Activated naive CD4-positive, alpha-beta T cell treated with anti-CD3 and anti-CD28 coated beads, Interleukin-2, amount 10 ng/mL, durations not matched to agents 7 days and 5 days (primary cell): ENCODE measurements at places on chromosomes 5 and 9.
A peak's percentile ranks its signal among the peaks of the same experiment; 100 is the strongest.

DNA sequence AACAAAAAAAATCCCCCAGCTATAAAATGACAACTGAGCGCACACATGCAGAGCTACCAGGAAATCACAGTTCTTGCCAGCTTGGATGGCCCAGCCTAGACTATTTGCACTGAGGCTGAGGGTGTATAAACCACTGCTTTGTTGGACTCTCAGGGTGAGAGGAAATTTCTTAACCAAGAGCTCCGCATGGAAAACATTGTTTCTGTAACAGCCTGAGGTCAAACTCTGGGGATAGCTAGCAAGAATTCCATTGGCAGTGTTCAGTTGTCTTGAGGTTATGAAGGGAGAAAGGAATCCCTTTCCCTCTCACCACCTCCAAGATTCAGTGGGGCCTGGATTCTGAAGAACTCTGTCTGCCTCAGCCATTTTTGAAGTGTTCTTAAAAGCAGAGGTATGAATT is 360.0 kb downstream of the OSTF1 start:
- DNase-seq: no peak

GRCh38 chr5:25060575-25060974 is 415.8 kb upstream of the CDH10 start:
- DNase-seq: no peak

DNA sequence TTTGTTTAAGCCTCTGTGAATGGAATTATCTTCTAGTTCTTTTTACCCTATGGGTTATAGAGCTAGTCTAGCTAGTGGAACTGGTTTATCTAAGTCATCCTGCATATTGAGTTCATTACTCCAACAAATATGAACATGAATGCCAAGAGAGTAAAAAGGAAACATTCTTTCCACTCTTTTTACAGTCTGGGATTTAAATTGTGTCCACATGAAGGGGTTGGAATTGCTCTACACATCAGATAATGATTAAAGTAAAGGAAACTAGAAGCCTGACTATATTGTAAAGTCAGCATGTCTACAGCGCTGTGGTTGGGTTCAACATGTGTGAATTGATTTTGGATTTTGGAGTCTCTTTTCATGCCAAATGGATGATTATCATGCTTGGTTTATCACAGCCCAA is 173.1 kb downstream of the CCDC171 start:
- no peak for DNase-seq

- no peak for DNase-seq
Measured at GRCh38 chr9:128056086-128056485, 11.0 kb downstream of the NAIF1 start.

DNA sequence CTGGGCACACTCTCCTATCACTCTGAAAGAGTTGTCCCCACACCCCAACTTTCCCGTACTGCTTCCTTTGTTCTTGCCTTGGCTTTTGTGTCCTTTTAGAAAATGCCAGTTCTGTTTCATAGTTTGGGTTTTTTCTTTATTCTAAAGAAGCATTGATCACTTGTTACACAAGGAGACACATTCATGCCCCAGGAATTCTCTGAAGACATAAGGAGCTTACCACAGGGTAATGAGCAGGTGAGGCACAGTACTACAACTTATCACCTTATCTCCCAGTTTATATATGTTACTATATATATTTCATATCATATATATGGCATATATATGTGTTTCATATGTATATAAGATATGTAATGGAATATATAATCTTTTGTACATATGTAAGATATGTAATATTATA is 6.5 kb upstream of the SSBP2 start:
- no peak for DNase-seq

DNA sequence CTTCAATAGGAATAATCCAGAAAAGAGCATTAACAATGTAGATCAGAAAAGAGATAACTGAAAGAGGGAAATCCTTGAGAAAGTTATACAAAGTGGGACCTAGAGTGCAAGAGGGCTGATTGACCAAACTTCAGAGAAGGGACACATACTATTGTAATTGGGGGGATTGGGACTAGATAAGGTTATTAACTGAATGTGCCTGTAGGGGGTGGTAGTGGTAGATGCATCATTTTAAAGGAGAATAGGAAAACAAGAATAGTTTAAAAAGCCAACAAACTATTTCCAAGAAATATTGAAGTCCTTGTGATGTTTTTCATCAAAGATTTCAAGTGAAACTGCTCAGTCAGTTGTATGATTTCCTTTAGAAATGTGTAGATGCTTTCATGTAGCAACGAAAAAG is 468.5 kb downstream of the TAF11L14 start:
- DNase-seq: no peak

DNA sequence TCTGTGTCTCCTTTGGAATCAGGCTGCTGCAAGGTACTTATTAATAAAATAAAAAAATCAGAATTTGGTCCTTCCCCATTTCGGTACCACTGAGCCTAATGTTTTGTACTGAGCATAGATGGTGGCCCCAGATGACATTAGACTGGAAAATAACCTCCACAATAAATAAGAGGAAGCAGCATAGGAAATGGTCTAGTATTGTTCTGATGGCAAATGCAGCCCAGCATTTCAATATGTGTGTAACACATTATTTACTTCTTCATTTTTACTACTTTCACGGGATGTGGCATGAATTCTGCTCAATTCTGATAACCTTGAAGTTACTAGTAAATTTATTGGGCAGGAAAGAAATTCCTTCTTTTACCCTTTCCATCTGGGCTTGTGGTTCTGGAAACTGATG is 295.6 kb downstream of the ADGRV1 start:
- no peak for DNase-seq

GRCh38 chr9:107127608-107128007 is 155.5 kb upstream of the RAD23B start:
- DNase-seq: no peak

DNA sequence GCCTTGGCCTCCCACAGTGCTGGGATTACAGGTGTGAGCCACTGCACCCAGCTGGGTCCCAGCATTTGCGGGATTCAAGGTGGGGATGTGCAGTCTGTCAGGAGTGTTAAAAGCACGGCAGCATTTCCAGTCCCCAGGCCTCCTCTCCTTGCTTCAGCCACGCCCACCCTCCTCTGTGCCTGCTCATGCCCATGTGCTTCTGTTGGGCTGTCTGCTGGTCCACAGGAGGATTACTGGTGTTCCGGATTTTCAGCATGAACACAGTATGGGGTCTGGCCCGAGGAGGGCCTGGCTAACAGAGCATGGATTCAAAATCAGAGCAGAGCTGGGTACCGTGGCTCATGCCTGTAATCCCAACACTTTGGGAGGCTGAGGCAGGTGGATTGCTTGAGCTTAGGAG is 5.5 kb downstream of the ARRDC1 start:
- DNase-seq: no peak

- DNase-seq: no peak
Measured at GRCh38 chr9:216866-217265, 2.2 kb downstream of the DOCK8 start.

DNA sequence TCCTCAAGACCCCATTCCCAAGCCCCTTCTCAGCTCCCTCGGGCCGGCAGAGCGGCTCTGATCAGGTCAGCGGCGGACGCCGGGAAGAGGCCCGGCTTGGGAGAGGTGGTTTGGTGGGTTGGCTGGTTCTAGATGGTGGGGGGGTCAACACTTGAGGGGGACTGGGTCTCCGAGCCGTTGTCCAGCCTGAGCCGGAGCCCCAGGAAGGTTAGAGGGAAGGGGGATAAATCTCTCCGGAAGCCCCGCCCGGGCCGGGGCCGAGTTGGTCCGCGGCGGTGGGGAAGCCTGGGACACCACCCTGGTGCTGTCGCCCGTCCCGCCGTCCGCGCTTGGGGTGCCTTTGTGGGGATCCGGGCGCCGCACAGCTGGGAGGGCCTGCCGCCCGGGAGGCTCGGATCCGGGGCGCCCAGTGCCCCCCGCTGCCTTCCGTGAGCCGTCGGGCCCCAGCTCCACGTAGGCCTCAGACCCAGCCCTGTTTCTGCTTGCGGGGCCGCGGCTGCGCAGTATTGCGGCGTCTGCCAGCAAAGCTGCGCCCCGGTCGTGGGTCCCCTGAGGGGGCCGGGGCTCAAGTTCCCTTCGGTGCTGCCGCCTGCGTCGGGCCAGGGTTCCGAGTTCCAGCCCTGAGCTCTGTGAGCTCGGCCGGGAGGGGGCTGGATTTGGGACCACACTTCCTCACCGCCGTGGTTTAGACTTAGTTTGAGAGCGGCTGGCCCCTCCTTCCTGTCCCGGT is 542 bp upstream of the TRIM52 start:
- peak; percentile 86 for DNase-seq

- no peak for DNase-seq
Measured at GRCh38 chr9:105735366-105735765, 41.0 kb downstream of the TMEM38B start.

DNA sequence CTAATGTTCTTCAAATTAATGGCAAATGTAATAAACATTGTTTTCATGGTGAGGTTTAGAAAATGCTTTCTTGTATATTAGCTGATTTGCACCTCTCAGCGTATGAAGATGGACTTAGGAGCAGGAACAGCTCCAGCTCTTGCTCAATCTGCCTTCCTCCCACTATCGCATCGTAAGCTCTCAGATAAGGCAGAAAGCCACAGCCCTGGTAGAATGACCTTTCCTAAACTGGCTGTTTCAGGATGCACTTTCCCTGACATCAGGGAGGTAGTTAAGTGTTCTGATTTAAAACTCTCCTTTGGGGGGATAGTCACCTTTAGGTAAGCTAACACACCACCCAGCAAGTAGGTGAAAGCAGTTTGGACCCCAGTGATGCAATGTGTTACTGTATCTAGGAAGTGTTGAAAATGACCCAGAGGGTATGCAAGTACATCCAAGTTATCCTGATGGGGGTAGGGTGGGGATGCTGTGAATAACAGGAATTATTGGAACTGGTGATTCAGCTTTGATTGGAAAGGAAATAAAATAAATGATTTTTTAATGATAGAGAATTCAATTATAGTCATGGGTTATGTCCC is 72.3 kb downstream of the LMNB1 start:
- no peak for DNase-seq

- no peak for DNase-seq
Measured at GRCh38 chr9:135724186-135724787, 22.3 kb downstream of the KCNT1 start.

GRCh38 chr5:140713562-140714094 is 13.4 kb downstream of the ZMAT2 start:
- no peak for DNase-seq

- no peak for DNase-seq
Measured at GRCh38 chr5:133599600-133599999, 12.7 kb downstream of the FSTL4 start.

- no peak for DNase-seq
Measured at GRCh38 chr9:108158236-108158995, 668.8 kb upstream of the KLF4 start.

DNA sequence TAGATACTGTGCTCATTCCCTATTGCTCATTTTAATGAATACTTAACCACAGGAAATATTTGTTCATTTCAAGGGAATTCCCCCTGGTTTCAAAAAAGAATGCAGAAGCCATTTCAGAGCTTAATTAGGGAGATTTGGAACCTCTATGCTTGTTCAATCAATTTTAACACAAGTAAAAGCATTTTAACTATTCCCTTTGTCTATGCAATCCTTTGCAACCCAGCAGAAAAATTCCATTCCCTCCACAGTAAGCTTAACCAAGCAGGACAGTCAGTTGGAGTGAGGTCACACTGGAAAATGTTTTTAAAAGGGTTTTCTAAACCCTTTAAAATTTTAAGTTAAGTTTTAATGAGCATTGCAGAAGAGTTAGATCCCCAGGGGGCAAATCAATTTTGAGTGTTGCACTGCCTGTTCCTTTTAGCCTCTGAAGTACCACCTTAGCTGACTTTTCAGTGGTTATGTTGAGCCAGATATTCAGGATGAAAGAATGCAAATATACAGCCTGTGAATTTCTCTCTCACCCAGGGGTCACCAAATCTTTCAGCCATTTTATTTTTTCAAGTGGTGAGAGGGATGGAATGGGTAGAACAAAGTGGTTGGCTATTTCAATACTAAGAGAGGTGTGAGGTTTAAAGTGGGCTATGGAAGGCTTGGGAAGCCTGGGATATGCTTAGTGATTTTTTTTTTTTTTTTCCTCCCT is 356.2 kb upstream of the NUDT12 start:
- no peak for DNase-seq

DNA sequence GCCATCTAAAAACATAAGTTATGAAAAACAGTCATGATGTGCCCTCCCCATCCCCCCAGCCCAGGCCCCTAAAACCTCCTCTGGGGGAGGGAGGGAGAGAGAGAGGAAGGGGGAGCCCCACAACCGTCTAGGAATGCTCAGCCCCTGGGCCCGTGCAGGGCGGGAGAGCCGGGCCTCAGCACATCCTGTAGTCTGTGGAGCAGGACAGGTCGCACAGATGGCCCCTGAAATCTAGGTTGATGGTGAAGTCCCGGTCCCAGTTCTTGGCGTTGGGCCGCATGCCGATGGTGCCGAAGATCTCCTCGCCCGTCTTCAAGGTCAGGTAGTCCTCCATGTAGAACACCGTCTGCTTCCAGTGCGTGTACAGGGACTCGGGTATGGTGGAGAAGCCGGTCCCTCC is 38.1 kb downstream of the RAB24 start:
- DNase-seq: no peak

DNA sequence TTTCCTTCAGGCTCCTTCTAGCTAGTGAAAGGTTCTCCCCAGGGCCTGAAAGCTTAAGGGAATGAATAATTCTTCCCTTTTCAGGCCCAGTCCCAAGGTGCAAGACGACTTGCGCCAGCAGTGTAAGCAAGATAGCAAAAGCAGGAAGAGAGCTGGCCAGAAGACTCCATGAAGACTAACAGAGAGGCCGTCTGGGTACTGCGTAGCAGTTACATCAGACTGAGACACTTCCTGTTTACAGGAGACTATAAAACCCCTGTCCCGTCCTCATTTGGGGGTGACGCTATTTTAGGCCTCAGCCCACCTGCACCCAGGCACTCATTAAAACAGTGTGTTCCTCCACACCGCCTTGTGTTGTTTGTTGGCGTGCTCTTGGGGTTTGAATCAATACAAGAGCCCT is 90.7 kb upstream of the MOCS2 start:
- DNase-seq: no peak

- no peak for DNase-seq
Measured at GRCh38 chr9:5518171-5518936, 8.0 kb downstream of the PDCD1LG2 start.

DNA sequence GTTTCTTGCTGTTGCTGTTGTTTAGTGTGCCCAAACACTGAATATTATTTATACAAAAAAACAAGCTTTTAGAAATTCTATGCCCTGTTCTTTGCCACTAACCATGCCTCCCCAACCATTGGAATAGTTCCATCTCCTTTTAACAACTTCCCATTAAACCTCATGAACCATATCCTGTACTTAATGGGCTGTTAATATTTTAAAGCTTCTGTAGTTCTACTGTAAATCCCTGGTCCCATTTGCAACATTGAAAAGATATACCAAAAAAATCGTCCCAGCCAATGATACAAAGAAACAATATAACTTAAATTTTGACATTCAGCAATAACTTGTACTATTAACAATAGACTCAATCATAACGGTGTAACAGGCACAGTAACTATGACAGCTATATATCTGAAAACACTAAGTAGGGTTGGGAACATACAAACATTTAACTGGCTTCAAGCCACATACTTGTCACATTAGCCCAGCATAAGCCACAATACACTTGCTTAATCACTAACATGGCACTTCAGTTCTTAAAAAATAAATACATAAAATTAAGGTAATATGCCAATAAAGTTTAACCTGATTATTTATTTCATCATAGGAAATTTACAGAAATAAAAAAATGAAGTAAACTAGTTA is 86.1 kb downstream of the ADAMTS6 start:
- DNase-seq: no peak

- no peak for DNase-seq
Measured at GRCh38 chr5:138463419-138464007, 1.8 kb upstream of the EGR1 start.

GRCh38 chr9:5500441-5501235 is 9.7 kb upstream of the PDCD1LG2 start:
- DNase-seq: no peak

GRCh38 chr5:137310051-137310730 is 188.9 kb downstream of the SPOCK1 start:
- DNase-seq: no peak
